ENCODE measurements at places on chromosomes 7 and 10.

DNA sequence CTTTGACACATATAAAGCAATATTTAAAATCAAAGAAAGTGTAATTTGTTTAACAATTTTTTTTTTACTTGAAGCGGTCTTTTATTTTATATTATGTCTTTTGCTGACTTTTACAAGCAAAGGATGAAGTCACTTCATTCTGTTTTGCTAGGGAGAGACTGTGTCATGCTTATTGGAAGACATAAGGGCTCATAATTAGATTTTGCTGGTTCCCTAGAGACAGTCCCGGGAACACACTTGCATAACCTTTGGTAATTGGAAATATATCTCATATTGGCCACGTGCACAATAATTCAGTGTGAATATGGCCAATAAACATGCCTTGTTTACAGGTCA is 448 bp upstream of the NET1 start:
- no peak for DNase-seq

DNA sequence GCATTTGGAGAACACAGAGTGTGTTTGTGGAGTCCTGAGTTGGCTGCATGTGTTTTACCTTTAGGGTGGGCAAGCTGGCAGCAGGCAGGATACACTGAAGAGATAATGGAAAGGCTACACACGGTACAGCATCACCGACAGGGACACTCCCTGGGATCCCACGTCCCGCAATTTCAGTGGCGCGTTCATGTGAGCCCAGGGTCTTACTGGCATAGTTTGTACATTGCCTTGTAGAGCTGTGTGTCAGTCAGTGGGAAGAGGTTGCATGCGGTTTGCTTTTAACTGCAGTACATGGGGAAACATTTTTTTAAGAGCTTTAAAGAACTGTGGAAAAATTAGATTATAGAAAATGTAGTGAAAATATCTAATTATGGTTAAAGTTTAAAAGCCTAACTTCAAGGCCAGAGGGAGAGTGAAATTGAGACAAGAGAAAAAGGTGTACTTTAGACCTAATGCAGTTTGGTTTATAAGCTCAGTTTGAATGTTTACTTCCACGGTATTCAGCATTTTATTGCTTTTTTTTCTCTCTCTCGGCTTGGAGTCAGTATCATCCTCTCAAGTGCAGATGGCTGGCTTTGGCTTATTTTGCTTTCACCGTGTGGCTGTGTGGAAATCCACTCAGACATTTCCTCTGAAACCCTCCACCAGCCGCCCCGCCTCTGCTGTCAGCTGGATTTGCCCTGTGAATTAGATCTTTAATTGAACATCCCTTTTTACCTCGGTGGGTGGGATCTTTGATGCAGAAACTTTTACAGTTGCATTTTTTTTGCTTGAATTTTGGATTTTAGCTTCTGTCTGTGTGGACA is 364.2 kb upstream of the COBL start:
- no peak for DNase-seq

DNA sequence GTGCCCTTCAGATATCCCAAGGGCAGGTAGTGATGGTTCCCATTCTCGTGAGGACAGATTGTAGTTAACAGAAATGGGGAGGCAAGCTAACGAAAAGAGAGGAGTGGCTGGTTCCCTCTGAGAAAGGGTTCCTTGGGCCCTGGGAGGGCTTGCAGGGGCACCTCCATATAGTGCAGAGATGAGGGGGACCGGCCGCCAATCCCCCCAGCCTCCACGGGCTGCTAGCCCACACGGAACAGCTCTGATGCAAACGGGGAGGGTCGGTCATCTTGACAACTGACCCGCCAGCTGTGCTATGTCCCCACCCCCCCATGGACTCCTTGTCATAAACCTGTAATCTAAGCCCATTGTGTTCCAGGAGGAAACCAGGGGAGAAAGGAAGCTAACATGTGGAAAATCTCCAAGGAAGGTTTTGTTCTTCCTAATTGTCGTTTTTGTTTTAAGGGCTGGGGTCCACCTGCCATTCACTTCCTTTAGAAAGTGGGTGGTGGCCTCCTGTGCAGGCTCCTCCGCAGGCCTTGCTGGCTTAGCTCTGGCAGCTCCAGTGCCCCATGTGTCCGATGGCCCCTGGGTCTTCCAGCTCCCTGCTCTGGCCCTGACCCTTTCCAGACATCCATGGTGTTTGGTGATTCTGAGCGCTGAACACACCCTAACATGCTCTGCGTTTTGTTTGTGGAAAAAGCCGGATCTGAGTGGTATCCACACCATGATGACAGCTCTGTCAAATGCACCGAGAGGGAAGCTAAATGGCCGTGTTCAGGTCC is 15.9 kb downstream of the ADCY1 start:
- no peak for DNase-seq

DNA sequence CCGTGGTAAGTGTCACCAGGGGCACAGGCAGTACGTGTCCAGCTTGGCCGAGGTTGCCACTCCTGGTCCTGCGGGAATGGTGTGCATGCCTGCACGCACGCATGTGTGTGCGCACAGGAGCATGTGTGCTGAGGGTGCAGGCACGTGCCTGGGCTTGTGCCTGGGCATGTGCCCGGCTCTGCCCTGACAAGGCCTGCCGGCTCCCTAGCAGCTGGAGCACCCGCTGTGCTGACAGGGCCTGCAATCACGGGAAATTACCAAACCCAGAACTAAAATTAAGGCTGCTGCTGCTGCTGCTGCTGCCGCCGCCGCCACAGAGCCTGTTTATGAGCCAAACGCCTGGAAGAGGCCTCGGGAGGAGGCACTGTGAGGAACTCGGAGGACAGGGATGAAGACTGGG is 28.7 kb downstream of the GHRHR start:
- DNase-seq, result peak; percentile 78

- no peak for DNase-seq
Measured at GRCh38 chr10:13441476-13441875, 87.3 kb downstream of the BEND7 start.

- no peak for DNase-seq
Measured at GRCh38 chr7:140458201-140458600, 21.1 kb downstream of the MKRN1 start.

GRCh38 chr7:45980973-45981372 is 59.9 kb upstream of the IGFBP3 start:
- DNase-seq, result no peak

DNA sequence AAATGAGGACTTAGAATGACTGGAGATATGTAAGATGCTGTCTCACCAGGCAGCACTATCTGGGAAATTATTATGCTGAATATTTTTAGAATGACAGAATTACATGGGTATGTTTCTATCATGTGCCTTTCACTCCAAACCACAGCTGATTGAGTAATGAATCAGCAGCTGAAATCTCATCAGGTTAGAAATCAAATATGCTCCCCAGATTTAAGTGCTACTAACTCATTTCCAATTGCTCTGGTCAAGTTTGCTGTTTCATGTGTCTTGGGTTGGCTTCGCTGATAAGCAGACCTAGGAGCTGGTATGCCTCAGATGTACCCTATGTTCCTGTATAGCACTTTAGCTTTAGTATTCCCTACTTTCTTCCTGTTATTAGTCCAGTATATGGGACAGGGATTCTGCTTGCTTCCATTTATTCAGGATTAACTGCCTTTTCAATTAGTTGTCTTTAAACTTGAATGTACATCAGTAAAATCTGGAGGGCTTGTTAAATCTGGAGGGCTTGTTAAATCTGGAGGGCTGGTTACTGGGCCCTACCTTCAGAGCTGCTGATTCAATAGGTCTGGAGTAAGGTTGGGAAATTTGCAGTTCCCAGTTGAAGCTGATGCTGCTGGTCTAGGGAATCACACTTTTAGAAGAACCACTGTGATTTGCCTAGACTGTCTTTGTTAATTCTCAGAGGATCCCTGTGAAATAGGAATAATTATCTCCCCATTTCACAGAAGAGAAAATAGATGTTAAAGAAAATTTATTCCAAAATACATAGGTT is 172.9 kb downstream of the DKK1 start:
- peak; percentile 95 for DNase-seq

- no peak for DNase-seq
Measured at GRCh38 chr7:88150033-88150432, 69.8 kb downstream of the SRI start.

DNA sequence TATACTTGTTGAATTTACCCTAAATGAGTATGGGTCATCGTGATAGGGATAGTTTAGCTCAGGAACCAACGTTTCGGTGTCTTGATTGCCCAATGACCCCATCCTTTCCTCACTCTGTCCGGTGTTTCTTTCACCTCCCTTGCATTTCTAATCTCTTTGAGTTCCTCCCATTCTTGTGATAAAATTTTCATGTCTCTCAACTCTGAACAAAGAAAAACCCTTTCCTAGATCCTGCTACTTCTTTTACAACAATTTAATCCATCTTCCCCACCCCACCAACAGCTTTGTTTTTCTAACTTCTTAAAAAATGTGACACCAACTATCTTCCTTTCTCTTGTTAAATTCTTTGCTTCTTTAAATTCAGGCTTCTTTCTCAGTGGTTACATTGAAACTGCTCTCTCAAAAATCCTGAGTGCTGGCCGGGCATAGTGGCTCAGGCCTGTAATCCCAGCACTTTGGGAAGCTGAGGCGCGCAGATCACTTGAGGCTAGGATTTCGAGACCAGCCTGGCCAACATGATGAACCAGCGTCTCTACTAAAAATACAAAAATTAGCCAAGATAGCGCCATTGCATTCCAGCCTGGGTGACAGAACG is 130.3 kb upstream of the MINDY3 start:
- no peak for DNase-seq

GRCh38 chr7:44603193-44603592 is 3.2 kb upstream of the OGDH start:
- no peak for DNase-seq

DNA sequence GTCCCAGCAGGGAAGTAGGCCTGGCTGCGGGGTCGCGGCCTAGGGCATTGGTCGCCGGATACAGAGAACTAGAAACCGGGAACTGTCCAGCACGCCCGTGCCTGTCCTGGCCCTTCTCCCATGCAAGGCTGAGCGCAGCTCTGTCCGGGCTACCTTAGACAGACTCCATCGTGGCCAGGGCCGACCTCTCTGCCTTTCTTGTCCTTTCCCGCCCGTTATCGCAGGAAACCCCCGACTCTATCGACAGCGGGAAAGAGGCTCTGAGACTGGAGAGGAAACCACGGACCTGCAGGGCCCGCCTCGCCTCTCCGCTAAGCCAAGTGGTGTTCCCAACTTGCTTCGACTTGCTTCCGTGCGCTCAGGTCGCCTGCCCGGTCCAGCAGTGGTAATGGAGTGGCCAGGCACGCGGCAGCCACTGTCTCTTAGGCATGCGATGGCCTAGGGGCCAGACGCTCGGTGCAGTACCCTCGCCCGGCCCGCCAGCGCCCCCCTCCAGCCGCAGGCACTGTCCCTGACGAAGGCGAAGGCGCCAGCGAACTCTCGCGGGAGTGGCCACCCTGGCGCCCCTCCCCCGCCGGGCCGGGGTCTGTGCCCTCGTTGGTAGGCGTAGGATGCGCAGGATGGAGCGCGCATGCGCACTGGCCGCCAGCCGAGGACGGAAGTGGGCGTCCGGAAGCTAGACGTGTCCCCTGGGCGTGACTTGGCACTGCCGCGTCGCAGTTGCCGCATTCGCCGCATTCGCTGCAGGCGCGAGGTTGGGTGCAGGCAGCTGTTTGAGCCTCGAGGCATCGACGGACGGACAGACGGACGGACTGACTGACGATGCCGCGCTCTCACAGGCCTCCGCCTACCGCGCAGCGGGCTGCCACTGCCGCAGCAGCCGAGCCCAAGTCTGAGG is 54.4 kb downstream of the MCMBP start:
- DNase-seq, result peak; percentile 42

GRCh38 chr10:68128015-68128414 is 18.7 kb downstream of the MYPN start:
- no peak for DNase-seq

DNA sequence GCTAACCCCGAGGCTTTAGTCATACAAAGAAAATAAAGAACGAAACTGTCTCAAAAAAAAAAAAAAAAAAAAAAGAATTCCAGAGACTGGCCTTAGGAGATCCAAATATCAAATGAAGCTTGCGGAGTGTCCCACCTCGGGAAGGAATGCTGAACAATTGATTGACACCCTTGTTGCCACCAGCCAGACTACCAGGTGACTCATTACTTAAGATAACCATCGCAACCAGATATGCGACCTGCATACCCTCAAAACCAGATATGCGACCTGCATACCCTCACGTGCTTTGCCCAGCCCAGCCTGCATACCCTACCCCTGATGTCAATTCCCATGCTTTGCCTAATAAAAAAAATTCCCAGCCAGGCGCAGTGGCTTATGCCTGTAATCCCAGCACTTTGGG is 2.7 kb upstream of the PRKRIP1 start:
- DNase-seq, result no peak

GRCh38 chr10:98925651-98926050 is 310.0 kb downstream of the HPSE2 start:
- DNase-seq, result no peak

- DNase-seq, result no peak
Measured at GRCh38 chr10:101773923-101774588, 1.9 kb downstream of the FGF8 start.

- DNase-seq, result peak; percentile 76
Measured at GRCh38 chr10:104260775-104261115, 6.1 kb downstream of the GSTO1 start.

DNA sequence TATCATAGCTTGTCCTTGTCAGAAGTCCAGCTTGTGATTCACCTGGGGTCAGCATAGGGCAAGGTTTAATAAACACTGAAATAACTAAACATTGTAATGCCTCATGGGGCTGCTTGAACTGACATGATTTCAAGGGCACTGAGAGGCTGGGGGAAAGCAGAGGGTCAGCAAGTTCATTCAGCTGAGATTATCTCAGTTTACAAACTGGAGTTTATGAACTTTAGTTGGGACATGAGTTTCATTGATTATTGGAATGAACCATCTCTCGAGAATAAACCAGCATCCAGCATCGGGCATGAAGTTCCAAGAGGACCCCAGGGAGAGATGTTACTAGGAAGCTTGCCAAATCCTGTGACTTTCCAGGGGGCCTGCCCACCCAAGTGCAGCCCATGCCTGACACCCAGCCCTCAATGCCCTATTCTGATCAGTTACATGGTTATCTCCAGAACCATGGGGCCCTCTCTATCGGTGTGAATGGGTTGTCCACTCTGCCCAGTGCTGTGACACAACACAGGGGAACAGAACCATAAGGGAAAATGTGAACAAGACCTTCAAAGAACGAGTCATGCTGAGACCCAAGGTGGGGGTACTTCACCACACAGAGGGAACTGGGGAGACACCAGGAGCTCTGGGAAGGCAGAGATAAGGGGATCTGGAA is 7.9 kb upstream of the CYP3A7 start:
- DNase-seq, result no peak

GRCh38 chr7:68929781-68930261 is 668.5 kb upstream of the AUTS2 start:
- DNase-seq, result peak; percentile 79

DNA sequence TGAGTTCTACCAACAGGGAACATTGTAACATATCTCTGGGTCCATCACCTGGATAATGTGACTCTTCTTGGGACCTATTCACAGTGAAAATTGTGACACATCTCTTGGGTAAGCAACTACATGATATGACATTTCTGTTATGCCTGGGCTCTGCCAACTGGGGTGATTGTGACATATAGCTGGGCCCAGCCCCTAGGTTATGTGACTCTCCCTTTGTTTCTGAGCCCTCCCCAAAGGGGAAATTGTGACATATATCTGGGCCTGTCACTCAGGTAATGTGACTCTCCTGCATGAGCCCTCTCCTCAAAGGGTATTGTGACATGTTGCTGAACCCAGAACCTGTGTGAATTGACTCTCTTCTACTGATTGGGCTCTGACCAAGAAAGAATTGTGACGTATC is 22.4 kb upstream of the ZNF107 start:
- DNase-seq, result no peak

GRCh38 chr7:120307991-120308545 is 35.1 kb downstream of the KCND2 start:
- DNase-seq, result no peak

All from foreskin keratinocyte (primary cell).